ENCODE measurements at places on chromosomes 12 and 14.

- no peak for DNase-seq
These were observed 18.6 kb downstream of the PRORP start for GRCh38 chr14:35140718-35141581.

DNA sequence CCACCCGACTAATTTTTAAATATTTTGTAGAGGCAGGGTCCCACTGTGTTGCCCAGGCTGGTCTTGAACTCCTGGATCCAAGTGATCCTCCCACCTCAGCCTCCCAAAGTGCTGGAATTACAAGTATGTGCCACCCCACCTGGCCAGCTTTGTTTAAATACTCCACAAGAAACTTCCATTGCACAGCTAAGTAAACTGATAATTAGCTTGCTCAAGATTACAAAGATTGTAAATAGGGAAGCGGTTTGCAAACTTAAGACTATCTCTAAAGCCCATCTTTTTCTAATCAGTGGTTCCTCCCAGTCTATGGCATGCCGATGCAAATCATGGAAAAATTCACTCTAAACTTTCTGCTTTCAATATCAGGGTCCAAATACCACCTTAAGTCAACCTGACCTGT is 9.7 kb downstream of the SLC7A8 start:
- no peak for DNase-seq

DNA sequence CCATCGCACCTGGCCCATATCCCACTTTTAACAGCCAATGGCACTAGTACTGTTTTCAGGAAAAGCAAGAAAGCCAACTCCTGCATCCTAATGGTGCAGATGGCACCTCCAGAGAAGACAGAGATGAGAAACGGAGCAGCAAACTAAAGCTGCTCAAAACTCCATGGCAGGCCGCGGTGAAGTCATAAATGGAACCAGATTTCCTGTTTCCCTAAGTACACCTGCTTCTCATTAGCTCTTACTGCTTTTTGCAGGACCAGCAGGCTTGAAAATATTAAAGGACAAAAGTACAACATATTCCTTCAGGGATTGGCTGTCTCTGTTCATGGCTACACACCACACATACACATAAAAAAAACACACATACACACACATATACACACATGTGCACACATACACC is 36.7 kb upstream of the LGALS3 start:
- no peak for DNase-seq

- DNase-seq = no peak
These were observed 73.2 kb upstream of the SSTR1 start for GRCh38 chr14:38134416-38135030.

GRCh38 chr14:58297412-58297761 is 968 bp upstream of the ARID4A start:
- no peak for DNase-seq

- no peak for DNase-seq
These were observed 71.4 kb downstream of the DENND5B start for GRCh38 chr12:31519511-31519910.

DNA sequence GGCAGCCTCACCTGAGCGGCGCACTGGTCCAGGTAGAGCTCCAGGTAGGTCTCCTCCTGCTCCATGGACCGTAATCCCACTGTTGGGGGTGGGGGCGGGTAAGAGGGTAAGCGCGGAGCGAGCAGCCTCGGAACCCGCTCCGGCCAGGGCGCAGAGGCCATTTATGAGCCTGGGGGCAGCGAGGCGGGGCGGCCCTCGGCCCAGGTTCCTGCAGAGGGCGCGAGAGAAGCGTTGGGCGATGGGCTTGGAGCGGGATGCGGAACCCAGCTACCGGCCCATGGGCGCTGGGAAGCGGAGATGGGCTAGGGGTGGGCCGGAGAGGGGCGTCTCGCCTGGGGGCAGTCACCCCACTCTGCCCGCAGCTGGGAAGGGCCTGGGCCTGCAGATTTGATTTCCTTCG is at the start of gene TBPL2:
Gene TBPL2, minus strand, starts transcription at position 232 of the 400 bp plus-strand sequence. Its CDS starts 167 bp downstream, at position 65.
- DNase-seq = no peak

DNA sequence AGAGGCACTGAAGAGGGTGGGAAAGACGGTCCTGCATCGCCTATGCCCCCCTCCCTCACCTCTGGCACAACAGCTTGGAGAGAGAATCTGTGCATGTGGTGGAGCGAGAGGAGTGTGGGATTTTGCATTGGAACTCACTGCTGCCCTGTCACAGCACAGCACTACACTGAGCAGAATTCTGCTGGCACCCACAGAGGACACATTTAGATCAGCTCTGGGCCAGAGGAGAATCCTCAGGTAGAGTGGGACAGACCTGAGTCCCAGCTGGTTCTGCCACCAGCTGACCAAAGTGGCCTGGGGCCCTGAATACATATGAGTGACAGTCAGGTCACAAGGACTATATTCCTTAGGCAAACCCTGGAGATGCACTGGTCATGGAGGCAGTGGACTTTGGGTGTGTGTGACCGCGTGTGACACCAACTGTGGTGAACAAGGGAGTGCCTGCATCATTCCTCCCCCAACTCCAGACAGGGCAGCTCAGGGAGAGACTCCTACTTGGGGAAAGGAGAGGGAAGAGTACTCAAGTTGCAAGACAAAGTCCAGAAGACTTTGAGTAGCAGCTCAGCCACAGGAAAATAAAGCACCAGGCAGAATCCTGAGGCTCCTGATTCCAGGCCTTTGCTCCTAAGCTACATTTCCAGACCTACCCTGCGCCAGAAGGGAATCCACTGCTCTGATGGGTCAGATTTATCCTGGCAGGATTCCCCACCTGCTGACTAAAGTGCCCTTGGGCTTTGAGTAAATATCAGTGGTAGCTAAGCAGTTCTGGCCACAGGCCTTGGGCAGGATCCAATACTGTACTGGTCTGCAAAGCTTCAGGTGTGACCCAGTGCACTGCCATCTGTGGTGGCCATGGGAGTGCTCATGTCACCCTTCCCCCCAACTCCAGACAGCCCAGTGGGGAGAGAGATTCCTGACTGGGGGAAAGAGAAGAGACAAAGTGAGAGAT is 10.6 kb upstream of the ACOT1 start:
- DNase-seq = no peak

DNA sequence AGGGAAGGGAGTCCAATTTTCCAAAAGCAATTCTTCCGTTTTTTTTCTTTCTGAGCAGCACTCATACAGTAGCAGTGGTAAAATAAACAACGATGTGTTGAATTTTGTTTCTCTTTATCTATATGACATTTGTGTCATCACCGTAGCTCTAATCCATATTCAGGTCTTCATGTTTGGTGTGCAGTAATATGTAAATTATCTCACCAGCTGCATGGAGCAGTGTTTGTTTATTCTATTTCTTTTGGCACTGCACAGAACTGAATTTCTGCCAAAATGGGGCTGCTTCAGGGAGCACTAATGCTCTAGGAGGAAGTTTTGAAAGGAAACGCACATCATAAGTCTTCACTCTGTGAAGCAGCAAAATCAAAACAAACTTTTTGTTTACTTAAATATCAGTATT is 130.0 kb upstream of the NPAS3 start:
- no peak for DNase-seq

DNA sequence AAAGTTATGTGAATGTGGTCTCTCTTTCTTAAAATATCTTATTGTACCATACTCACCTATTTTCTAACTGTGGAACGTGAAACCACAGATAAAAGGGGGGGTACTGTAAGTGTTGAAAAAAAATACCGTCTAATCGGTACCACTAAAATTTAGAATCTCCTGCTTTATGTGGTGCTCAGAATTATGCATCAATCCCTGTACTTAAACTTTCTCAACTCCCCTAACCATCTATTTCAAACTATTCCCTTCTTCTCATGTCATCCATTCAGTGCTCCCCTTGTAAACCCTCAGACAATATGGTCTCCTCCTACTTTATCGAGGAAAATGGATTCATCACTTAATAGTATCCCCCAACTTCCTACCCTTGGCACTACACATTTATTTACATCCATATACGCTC is 23.7 kb downstream of the DEPDC4 start:
- no peak for DNase-seq

- DNase-seq = peak; percentile 99
These were observed 13.0 kb upstream of the TPCN1 start for GRCh38 chr12:113208041-113208934.

- DNase-seq = no peak
These were observed 70.7 kb upstream of the TMEM263 start for GRCh38 chr12:106885026-106885425.

GRCh38 chr14:66974397-66975025 is 214.7 kb upstream of the GARIN2 start:
- DNase-seq = no peak

GRCh38 chr14:44204061-44204835 is 302.8 kb downstream of the FSCB start:
- DNase-seq = no peak

- no peak for DNase-seq
These were observed 180.9 kb downstream of the TRHDE start for GRCh38 chr12:72453066-72453465.

GRCh38 chr12:26431211-26431610 is 235.8 kb downstream of the SSPN start:
- DNase-seq = no peak

- no peak for DNase-seq
These were observed 63.8 kb downstream of the PRKCH start for GRCh38 chr14:61385002-61385685.

GRCh38 chr12:126936181-126936851 is 1330.7 kb upstream of the TMEM132C start:
- peak; percentile 7 for DNase-seq

GRCh38 chr12:89946518-89947135 is 238.0 kb upstream of the ATP2B1 start:
- no peak for DNase-seq

GRCh38 chr12:122182887-122183587 is at the start of gene LRRC43:
Gene LRRC43, plus strand, starts transcription at chr12:122183123. Its CDS starts 22 bp downstream, at chr12:122183145.
- DNase-seq = no peak

DNA sequence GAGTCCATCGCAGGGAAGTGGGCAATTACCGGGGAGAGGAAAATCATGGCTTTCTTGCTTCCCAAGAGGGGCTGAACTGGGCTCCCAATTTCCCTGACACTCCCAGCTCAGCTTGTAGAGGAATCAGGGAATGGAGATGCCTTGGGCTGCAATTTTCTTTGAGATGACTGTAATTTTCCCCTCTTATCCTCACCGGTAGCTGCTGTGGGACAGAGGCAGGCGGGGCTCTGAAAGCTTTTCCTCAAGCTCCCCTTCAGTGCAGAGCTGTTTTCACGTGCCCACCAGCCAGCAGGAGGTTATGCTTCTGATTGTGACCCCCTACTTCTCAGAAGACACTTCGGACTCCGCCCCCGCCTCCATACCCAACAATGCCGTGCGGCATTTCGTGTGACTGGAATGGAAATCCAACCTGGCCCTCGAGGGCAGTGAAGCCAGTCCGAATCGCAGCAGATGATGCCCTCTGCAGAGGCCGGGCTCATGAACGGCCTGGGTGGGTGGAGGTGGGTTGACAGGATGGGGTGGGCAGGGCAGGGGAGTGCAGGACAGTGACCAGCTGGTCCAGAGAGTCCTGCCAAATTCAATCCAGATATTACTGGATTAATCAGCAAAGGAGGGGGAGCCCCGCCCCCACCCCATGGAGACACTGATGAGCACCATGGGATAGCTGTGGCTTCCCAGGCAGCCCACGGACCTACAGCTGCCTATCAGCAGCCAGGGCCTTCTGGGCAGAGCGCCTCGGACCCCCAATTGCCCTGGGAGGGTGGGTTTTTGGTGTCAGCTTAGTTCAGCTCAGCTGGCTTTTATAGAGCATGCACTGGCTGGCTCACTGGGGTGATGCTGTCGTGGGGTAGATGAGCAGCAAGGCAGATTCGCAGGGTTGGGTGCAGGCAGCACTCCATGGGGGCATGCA is 37.6 kb downstream of the RTL1 start:
- no peak for DNase-seq

DNA sequence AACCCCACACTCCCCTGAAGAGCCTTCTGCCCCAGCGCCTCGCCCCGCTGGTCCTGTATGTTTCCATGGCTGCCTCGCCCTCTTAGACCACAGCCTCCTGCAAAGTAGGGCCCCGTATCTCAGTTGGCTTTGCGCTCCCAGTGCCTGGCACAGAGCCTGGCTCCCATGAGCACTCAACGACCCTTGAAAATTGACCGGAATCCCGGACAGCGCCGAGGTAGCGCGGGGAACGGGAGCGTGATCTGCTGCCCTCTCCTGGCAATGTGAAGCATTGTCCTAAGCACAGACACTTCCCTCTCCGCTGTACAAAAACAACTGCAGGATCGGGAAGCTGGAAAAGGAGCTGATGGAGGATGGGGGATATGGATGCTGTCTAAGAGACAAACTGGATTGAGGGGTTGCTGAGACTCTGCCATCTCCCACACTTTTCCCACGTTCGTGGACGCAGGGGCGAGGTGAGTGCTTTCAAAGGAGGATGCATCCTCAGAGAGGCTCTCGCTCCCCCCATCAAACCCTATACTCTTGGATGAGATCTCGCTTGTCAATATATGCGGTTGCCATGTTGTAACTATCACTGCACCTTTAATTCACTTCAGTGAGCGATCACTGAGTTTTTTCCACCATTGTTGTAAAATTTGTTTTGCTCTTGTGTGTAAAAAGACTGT is 10.7 kb upstream of the FKBP4 start:
- DNase-seq = no peak

DNA sequence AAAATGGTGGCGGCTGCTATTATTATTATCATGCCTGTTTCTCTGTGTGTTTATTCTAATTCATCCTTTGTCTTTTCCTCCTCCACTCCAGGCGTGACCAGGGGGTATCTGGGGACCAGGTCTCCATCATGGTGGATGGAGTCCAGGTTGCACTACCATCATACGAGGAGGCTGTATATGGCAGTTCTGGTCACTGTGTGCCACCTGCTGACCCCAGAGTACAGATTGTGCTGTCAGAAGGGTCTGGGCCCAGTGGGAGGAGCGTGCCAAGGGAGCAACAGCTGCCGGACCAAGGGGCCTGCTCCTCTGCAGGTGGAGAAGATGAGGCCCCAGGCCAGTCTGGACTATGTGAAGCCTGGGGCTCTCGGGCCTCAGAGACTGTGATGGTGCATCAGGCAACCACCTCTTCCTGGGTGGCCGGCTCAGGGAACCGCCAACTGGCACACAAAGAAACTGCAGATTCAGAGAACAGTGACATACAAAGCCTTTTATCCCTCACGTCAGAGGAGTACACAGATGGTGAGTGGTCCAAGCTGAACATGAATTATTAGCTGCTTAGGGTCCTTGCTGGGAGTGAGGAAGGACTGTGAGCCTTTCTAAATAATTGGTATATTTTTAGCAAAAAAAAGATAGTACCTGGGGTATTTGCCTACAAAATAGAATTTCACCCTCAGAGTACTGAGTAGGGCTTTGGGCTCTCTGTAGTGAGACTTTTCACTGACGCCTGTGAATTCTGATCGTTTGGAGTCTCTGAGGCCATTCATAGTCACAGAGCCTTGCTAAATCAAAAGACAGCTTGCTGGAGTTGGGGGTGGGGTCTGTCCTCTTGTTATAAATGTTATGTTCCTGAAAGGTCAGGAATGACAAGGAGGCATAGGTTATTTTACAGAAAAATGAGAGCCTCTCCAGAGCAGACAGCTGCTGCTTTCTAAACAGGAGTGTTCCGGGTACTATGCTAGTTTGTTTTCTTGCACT is 58.1 kb upstream of the SRSF5 start:
- no peak for DNase-seq

DNA sequence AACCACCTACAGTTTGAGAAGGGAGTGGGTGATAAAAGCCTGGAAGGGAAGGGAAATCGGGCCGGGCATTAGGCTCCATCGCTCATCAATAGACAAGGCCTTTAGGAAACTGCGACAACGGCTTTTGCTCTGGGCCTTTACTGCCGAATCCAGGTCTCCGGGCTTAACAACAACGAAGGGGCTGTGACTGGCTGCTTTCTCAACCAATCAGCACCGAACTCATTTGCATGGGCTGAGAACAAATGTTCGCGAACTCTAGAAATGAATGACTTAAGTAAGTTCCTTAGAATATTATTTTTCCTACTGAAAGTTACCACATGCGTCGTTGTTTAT is 261 bp upstream of the RNU7-1 start:
- no peak for DNase-seq

- no peak for DNase-seq
These were observed 2.8 kb downstream of the CDK2AP1 start for GRCh38 chr12:123268850-123269249.

Data from GM12878 (cell line).